ENCODE measurements at places on chromosomes 1 and 21. TPM values are rescaled to one million over a fixed set of nuclear protein-coding genes. Genes with fewer than 3 reads are reported as not detected.

- no peak for DNase-seq
Observed at GRCh38 chr1:198595765-198596164, 43.1 kb upstream of the PTPRC start.

DNA sequence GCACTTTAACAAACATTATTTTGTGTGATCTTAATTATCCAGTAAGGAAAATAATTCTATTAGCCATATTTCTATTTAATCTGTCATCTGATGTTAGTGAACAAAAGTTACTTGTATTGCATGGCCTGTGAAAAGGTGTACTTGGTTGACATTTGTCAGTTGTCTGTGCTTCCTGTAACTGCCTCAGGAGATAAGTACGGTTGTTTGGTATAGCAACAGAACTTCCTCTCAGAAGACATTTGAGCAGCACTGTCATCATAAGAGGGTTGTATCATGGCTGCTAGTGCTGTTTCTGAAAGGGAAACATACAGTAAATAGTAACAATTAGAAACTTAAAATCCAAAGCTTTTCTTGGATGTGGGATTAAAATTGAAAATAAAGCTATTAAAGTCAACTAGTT, 3.4 kb downstream of the BLZF1 start:
- no peak for DNase-seq

GRCh38 chr1:4726620-4727341, 72.4 kb downstream of the AJAP1 start:
- no peak for DNase-seq

DNA sequence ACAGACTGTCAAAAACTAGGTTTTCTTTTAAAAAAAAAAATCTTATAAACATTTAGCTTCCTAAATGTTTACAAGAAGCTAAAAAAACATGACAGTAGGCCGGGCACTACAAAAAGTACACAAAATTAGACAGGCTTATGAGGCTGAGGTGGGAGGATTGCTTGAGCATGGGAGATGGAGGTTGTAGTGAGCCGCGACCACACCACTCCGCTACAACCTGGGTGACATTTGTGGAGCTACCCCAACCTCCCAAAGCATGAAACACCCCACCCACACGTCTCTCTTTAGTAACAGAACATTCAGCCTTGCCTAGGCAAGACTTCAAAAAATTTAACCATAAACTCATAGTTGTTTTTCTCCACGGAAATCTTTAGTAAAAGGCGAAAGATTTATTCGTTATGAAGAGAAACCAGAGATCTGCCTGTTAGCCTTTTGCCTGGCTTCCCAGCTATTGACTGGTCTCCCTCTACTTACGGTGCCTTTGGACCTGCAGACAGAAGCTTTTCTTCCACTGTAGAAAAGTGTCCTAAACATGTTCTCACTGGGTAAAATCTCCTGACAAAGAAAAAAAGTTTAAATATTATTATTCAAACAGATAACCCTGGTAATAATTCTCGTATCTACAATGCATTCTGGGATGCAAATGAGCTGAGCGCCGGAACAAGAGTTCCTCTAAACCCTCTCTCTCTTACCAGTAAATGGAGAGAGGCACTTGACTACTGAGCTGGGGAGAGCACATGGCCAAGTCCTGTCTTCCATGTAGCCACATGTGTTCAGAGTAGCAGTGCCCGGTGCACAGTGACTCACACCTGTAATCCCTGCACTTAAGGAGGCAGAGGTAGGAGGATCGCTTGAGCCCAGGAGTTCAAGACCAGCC, 9.2 kb downstream of the RNU5D-1 start:
- peak; percentile 79 for DNase-seq

DNA sequence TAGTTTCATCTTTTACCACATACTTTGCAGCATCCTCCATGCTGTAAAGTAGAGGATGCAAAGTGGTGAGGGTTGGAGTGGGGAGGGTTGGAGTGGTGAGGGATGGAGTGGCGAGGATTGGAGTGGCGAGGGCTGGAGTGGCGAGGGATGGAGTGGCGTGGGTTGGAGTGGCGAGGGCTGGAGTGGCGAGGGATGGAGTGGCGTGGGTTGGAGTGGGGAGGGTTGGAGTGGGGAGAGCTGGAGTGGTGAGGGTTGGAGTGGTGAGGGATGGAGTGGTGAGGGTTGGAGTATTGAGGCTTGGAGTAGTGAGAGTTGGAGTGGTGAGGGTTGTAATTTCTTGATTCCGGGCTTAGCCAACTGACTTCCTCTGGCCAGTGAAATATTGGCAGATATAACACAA, 618.3 kb downstream of the MRPL39 start:
- no peak for DNase-seq

DNA sequence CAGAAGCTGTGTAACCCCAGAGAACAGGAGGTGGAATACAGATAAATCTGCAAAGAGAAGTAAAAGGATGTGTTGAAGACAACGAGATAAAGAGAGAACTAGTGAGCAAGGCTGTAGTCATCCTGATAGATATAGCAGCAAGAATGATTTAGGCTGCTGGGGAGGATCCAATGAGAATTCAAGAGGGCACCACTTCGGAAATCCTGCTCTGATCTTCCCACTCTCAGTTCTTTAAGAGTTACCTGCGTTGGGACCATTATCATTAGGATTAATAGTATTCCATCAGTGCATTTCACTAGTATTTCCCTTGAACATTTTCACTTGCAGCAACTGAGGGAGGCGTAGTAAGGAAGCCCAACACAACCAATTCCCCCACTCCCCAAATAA, at the start of gene BRINP3:
Gene BRINP3 (minus strand): TSS at position 103 of the 387 bp plus-strand sequence.
- no peak for DNase-seq

DNA sequence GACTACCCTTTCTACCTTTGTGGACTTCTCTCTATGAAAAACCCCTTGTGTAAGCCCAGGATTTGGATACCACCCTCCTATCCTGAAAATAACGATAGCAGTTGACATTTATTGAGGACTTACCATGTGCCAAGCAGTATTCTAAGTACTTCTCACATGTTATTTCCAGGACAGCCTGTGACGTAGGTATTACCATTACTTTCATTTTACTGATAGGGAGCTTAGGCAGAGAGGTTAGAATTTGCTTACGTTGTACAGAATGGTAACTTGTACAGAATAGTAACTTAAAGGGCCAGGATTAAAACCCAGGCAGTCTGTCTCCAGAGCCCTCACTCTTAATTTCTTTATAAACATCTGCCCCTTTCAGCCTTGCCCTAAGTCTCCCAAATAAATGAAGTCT, 138.3 kb downstream of the NTMT2 start:
- DNase-seq: no peak

- DNase-seq: no peak
Observed at GRCh38 chr1:217899614-217900013, 268.5 kb downstream of the SPATA17 start.

DNA sequence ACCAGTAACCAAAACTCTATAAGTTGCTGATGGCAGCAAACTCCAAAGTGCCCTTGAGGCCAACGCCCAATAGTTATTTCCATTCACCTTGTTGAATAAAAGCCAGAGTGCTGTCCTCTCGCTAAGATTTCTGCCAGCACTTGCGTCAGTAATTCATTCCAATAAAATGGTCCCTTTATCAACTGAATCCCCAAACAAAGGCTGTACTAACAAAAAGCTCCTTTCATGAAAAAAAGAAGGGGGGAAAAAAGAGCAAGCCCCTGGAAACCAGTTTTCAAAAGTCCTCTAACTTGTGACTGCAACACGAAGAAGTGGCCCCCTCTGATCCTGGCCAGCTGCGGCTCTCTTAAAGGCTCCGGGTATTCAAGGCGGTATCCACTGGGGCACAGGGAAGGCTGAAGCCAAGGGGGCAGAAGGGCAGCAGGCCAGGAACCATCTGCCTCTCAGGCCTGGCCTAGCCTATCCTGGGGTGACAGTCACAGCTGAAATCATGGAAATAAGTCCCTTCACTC, 55.8 kb upstream of the ZNF326 start:
- no peak for DNase-seq

DNA sequence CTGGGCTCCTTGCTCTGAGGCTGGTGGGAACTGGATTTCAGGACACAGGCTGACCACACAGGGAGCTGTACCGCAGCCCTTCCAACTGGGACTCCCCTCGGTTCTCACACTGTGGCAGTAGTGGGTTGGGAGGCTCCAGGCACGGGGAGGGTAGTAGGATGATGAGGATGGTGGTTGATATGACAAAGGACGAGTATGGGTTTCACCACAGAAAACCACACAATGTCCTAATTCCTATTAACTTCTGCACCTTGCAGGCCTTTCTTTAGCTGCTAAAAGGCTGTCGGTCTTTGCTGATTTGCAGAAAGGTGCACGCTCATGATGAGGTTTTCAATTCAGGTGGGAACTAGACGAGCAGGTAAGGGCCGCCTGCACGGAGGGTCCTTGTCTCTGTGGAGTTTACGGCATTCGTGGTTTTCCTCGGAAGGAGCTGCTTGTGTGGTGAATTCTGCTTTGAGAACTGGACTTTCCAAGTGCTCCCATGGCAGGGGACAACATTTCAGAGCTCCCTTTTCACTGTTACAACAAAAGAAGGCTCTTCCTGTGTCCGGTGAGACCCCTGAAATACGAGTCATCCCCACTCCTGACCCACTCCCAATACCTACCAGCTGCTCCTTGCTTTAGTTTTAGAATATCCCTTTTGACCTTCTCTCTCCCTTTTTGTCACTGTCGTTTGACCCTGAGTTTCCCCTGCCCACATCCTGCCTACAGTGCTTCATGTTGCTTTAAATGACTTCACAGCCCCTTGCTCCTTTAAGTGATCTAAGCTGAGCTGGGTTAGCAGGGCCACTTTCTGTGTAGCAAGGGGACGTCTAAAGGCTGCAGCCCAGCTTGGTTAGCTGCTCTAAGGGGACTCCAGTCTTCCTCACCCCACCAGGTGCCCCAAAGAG, 125.1 kb downstream of the MRPS6 start:
- peak; percentile 54 for DNase-seq

DNA sequence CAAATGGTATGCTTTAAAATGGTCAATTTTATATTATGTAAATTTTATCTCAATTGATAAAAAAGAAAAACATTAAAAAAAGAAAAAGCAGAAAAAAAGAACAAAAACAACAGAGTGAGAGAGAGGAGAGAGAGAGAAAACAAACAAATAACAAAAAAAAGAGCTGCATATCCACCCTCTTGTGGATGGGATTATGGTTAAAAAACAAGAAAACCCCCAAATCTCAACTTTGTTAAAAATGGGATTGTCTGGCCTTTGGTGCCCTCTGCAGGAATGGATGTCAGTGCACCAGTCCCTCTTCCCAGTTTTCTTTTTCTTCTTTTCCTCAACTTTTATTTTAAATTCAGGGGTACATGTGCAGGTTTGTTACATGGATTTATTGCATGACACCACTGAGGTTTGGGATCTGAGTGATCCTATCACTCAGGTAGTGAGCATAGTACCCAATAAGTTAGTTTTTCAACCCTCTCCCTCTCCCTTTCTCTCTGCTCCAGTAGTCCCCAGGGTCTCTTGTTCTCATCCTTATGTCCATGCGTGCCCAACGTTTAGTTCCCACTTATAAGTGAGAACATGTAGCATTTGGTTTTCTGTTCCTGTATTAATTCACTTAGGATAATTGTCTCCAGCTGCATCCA, 28.1 kb downstream of the RNF187 start:
- peak; percentile 42 for DNase-seq

- DNase-seq: no peak
Observed at GRCh38 chr1:43668956-43669355, 19.0 kb downstream of the KDM4A start.

The INAVA gene
- not detected for polyA plus RNA-seq

The OPN3 gene
- 13.5 TPM for polyA plus RNA-seq

The OR2T29 gene
- polyA plus RNA-seq: not detected

The BSND gene
- polyA plus RNA-seq: not detected

The MMEL1 gene
- polyA plus RNA-seq: 5.1 TPM

The PRDM16 gene
- 0.17 TPM for polyA plus RNA-seq

The USH2A gene
- not detected for polyA plus RNA-seq

The CLCA1 gene
- polyA plus RNA-seq: not detected

The IL20 gene
- not detected for polyA plus RNA-seq

The COL9A2 gene
- 2.2 TPM for polyA plus RNA-seq
